Psoas muscle (tissue), 8 donors: ENCODE measurements at places on chromosomes 11 and 22. TPM values are rescaled to one million over a fixed set of nuclear protein-coding genes. Genes with fewer than 3 reads are reported as not detected.

- no peak overlapping the region for H3K4me3 ChIP-seq
- no peaks in the 10 kb centered on the region for H3K27me3 ChIP-seq
- no peak overlapping the region for H3K27ac ChIP-seq
- peaks cover 17% of the 10 kb centered on the region for H3K4me1 ChIP-seq
- no peaks in the 10 kb centered on the region for H3K36me3 ChIP-seq
Measured at GRCh38 chr11:102197670-102198139, 87.5 kb downstream of the YAP1 start.

OR56A1 gene
- not detected for total RNA-seq

GRCh38 chr11:96260067-96260511 lies 82.9 kb downstream of the MAML2 start:
- no peak overlapping the region for H3K4me3 ChIP-seq
- H3K27ac ChIP-seq: no peak overlapping the region
- no peaks in the 10 kb centered on the region for H3K27me3 ChIP-seq

DNA sequence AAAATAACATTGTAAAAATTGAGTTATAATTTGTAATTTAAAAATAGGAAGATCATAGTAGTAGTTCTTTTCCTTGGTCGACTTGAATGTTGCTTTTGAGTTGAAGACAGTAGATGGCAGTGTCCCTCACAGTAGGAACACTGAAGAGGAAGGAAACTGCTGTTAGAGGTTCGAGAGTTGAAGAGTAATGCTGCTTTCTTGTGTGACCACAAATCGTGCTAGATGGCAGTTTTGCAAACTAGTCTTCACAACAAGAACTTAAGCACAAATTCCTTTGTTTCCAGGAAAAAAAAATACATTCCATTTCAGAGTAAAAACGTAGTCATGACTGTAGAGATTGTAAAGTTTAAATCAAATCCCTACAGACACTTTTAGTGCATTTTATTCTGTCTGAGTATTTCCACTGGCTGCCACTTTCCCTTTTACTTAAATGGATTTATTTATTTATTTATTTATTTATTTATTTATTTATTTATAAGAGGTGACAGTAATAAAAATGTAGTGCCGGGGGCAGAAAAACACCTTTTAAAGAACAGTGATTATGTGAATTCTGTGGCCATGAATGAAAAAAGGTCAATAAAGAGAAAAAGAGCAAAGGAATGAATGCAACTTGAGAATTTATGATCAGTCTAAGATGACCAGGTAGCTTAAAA lies 54.6 kb downstream of the SPECC1L start:
- DNase-seq: no peak
- H3K4me3 ChIP-seq: no peak overlapping the region
- H3K4me1 ChIP-seq: no peaks in the 10 kb centered on the region
- no peak overlapping the region for H3K27ac ChIP-seq
- no peaks in the 10 kb centered on the region for H3K27me3 ChIP-seq

- H3K36me3 ChIP-seq: no peaks in the 10 kb centered on the region
- no peaks in the 10 kb centered on the region for H3K27me3 ChIP-seq
- DNase-seq: no peak
- no peaks in the 10 kb centered on the region for H3K4me1 ChIP-seq
Measured at GRCh38 chr11:38990841-38991240, 2392.8 kb upstream of the RAG2 start.

TMEM191C gene
- total RNA-seq: not detected

DNA sequence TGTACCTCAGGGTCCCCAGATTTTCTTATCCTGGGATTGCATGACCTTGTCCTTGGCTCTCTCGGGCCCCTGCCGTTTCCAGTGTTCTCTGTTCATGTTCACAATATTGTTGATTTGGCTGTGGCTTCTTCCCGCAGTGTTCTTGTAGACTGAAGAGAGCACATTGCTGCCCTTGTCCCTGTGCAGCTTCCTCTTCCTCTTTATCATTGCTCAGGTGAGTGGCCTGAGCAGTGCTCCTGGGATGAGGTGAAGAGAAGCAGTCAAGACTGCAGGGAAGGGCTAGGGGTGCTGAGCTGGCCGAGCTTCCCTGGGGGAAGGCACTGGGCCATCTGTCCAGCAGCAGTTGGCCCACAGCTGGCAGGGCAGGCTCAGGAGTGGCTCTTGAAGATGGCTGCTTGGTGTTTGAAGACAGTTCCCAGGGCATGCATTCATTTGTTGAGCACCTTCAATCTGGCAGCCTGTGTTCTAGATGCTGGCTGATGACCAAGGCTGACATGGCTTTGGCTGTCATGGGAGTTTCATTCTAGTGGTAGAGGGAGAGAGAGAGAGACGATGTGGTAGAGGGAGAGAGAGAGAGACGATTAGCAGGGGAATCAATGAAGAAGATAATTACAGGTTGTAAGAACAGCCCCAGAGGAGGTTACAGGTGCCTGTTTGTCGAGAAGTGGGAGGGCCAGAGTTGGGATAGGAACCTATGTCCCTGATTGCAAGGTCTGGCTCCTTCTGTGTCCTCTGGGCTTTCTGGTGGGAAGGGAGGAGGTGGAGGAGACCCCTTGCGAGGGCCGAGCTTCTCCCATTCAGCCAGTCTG lies 17.4 kb downstream of the BMAL1 start:
- H3K4me1 ChIP-seq: peaks cover 90% of the 10 kb centered on the region
- no peaks in the 10 kb centered on the region for H3K36me3 ChIP-seq
- H3K27me3 ChIP-seq: no peaks in the 10 kb centered on the region
- no peak for DNase-seq
